ENCODE measurements at places on chromosomes 16 and 17.

GRCh38 chr17:74442291-74442669, 10.4 kb downstream of the GPRC5C start:
- DNase-seq, result no peak

DNA sequence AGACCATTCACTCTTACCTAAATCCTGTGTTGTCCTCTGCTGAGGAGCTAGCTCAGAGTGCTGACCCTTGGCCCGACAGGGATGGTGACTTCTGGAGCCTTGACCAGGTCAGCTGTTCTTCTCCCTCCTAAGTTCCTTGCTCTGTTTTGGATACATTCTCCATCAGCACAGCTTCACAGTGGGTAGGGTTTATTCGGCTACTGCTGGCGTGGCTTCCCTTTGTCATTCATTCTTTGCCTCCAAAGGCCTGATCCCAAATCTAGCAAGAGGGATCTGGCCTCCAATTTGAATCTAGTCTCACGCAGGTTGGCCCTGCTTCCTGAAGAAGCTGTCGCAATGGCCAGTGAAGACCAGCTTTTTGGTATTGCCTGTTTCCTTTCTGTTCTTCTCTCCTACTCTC, 116.6 kb downstream of the SHISA9 start:
- no peak for DNase-seq

DNA sequence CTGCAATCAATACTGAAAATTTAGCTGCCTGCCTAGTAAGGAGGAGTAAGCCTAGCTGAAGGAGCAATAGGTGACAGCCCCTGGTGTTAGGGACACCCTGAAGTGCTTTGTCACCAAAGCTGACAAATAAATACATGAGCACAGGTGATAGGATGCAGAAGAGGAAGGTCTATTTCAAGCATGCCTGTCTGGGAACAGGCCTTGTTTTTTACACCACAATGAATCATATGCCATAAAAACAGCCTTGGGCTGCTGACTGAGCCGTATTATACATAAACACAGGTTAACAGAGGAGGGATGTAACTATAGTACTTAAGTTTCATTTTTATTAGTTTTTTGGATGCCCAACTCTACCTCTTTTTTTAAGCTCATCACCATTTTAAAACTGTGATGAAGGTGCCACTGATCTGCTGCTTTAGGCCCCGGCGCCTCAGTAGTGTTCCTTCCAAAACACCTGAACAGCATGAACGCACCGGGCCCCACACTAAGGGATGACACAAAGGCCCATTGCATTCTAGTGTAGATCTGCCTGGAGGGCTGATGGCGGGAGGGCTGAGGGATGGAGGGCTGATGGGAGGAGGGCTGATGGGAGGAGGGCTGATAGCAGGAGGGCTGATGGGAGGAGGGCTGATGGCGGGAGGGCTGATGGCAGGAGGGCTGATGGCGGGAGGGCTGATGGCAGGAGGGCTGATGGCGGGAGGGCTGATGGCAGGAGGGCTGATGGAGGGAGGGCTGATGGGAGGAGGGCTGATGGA, 150.3 kb downstream of the AATF start:
- no peak for DNase-seq

GRCh38 chr17:47744168-47745036, 11.4 kb downstream of the TBX21 start:
- no peak for DNase-seq

GRCh38 chr17:55576237-55576995, 65.2 kb upstream of the SMIM36 start:
- no peak for DNase-seq

DNA sequence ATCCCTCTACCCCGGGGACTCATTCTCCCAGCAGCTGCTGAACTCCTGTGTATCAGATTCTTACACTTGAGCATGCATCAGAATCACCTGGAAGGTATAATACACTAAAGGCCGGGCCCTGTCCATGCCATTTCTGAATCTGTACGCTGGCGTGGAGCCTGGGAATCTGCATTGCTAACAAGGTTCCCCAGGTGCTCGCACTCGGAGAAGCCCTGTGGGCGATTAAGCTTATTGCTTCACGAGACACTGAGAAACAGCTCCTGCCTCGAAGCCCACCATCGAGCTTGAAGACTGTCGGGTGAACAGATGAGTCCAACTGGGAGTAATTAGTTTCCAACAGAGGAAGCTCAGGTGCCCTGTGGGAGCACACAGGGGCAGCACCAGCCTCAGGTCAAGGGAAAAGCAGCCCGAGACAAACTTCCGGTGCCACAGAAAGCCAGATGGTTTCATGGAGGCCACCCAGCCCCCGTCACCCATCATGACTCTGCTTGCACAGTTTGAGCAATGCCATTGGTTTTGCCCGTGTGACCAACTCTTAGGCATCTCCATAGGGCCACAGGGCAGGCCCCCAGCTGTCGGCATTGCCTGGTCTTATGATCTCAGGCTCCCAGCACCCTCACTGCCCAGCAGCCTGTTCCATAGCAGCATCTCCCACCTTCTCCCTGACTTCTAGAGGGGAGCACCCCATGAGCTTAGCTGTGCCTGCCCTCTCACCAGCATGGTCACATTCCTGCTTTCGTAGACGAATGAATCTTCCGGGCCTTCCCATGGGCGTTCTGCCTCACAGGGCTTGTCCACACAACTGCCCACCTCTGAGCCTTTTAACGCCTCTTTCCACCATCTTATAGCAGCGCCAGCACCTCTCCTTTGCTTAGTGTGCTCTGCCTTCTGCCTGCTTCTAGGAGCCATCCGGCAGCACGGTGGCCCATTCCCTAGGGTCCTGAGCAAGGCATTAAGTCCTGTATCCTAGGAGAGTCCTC, 10.9 kb downstream of the CTRB2 start:
- no peak for DNase-seq

GRCh38 chr16:87380881-87381280, 2.7 kb downstream of the FBXO31 start:
- DNase-seq, result no peak

DNA sequence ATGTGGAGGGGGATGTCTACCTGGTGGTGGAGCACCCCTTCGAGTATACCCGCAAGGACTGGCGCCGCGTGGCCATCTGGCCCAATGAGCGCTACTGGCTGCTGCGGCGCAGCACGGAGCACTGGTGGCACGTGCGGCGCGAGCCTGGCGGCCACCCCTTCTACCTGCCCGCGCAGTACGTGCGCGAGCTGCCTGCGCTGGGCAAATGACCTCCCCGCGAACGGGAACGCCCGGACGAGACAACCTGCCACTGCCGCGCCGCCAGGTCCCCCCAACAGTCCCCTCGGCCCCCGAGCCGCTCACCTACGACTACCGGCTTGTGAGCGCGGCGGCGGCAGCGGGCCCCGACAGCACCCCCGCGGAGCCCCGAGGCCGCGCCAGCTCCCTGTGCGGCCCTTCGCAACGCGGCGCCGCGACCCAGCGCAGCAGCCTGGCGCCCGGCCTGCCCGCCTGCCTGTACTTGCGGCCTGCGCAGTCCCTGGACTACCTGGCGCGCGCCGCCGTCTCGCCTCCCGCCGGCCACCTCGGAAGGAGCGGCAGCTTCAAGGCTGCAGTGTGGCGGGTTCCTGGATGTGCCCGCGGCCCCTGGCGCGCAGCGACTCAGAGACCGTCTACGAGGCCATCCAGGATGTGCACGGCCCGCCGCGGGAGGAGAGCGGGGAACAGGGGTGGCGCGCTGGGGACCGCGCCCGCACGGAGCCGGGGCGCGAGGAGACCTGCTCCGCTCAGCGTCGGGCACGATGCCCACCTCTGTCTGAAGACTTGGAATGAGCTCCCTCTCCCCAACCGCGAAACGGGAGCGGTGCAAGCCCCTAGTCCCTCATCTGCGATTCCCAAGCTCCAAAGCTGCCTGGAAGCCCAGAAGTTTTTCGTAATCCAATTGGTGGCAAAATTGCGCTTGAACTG, 48.7 kb upstream of the AMZ2 start:
- DNase-seq, result no peak

DNA sequence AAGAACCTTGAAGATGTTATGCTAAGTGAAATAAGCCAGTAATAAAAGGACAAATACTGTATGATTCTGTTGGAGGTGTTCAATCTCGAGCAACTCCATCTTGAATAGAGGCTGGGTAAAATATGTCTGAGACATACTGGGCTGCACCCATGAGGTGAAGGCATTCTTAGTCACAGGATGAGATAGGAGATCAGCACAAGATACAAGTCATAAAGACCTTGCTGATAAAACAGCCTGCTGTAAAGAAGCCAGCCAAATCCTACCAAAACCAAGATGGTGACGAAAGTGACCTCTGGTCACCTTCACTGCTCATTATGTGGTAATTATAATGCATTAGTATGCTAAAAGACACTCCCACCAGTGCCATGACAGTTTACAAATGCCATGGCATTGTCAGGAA, 98.1 kb downstream of the RGS9 start:
- no peak for DNase-seq

DNA sequence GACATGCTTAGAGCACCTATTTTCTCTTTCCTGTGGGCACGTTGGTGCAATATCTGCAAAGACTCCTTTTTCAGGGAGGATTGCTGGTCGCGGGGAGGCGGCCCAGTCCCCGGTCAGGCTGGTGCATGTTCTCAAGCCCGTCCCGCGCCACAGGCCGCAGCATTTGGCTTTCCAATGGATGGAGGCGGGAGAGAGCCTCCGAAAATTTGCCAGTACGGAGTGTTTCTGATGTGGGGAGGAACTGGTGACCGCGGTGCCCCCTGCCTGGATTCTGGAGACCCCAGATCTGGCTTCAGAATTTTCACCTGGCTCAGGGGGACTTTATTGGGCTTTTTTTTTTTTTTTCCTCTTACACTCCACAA, 2.3 kb downstream of the CMIP start:
- DNase-seq, result no peak

DNA sequence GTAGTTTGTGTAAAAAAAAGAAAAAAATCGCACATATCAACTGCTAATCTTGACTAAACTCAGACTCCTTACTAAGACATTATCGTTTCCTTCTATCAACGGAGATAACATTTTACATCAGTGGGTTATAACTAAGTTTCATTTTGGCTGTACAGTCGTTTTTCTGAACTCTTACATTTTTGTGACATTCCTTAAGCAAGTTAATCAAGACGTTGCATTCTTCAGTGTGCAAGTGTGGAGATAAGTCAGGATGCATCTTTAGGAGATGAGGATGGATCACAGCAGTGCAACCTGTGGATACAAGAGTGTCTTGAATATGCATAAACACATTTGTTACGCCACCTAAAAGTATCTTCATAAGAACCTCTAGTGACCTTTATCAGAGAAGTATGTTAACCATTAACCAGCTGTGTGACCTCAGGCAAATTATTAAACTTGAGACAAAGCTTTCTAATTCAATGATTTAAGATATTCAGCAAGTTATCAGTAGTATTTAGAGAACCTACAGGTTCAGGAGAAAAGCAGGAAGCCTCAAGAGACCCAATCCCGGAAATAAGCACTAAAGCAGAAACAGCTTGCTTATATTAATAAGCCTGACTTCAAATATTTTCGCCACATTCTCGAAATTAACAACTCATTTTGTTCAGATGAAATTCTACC, 9.4 kb downstream of the CMC2 start:
- DNase-seq, result no peak

GRCh38 chr17:75601057-75601987, 13.7 kb downstream of the MYO15B start:
- no peak for DNase-seq

GRCh38 chr16:30996985-30997724, 12.1 kb downstream of the HSD3B7 start:
- DNase-seq, result no peak

GRCh38 chr16:56327071-56327928, 98.0 kb downstream of the AMFR start:
- DNase-seq, result no peak

- no peak for DNase-seq
Measured at GRCh38 chr16:80852261-80852872, 48.0 kb upstream of the CDYL2 start.

- DNase-seq, result no peak
Measured at GRCh38 chr17:82786427-82786826, 34.6 kb downstream of the TBCD start.

DNA sequence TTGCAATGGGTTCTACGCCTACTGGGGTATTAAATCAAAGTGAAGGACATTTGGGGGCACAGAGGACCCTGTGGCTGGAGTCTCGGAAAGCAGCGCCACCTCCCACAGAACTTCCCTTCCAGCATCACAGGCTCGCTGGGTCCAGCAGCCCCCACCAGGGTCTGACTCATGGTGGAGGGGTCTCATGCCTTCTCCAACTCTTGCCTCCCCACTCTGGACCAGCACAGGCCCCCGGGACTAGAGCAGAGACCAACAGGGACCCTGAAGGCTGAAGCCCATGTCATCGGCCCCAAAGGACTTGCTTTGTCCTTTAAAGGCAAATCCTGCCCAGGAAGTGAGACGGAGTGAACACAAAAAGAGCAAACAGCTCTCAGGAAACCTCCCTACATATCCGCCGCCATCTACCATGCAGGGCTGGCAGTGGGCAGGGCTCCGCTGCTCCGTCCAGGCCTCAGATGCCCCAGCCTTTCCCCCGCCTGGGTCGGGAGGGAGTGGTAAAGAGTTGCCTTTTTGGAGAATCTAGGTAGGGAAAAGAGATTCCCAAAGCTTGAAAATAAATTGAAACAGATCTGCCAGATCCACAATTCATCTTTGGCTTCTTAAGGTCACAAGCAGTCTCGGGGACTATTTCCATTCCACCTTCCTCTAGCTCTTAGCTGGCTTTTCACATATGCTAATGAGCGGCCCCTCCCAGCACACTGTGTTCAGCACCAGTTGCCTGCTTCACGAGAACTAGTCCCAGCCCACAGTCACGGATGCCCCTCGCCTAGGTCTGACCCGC, 2.1 kb upstream of the GPRC5C start:
- DNase-seq, result no peak
